ENCODE measurements at places on chromosomes 5 and 9.

DNA sequence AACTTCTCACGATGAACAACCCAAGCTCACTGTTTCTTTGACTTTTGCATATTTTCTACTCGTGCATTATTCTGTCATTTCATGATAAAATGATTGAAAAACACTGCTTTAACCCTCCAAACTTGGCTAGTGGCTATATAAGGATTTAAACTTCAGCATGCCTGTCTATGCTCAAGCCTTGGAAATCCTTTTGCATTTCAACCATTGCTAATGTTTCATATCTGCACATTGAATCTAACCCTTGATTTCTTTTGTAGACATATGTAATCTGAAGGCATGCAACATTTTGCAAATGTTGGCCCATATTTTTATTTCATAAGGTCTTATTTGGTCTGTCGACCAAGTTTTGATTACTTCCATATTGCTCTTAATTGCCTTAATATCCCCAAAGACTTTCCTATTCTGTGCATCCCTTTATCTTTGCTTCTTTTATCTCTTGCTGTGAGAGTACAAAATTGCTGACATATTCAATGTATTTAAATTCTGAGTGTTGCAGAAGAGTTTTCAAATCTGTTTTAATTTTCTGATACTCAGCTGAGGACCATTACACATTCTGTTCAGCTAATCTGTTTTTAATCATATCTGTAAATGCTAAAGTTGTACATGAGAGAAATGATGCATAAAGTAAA, 403.7 kb upstream of the ZNF608 start:
- no peak for DNase-seq

- DNase-seq, result no peak
Observed at GRCh38 chr5:154751854-154752253, 3.3 kb upstream of the LARP1 start.

DNA sequence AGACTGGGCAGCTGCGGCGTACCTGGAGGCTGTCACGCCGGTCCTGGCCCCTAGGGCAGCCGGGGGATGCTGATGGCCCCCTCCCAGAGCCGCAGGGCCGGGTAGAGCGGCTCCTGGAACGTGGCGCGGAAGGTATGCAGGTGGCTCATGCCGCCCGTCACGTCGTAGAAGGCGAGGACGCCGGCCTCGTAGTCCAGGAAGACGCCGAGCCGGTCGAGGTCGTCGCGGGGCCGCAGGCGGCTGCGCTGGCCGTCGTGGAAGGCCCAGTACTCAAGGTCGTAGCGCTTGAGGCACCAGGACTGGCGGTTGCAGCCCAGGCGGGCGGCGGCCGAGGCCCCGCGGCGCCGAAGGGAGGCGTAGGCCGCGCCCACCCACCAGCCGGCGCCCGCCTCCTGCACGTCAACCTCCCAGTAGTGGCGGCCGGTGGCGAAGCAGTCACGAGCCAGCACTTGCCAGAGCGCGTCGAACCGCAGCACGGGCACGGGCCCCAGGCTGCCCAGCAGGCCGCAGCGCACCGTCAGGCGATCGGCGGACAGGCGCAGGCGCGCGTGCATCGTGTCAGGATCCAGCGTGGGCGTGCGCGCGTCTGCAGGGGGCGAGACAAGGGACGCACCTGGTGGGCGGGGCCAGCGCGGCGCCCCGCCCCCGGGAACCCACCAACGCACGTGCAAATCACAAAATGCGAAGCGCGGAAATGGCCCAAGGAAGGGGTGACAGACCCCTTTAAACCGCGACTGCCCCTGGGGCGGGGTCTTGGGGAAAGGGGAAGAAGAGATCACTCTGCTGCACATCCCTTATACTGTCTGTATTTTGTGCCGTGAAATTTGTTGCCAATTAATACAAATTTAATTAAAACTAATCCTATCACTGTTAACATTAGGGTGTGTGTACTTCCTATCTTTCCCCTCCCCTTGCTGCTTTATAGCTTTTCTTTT, 31.2 kb downstream of the NANS start:
- DNase-seq, result no peak

DNA sequence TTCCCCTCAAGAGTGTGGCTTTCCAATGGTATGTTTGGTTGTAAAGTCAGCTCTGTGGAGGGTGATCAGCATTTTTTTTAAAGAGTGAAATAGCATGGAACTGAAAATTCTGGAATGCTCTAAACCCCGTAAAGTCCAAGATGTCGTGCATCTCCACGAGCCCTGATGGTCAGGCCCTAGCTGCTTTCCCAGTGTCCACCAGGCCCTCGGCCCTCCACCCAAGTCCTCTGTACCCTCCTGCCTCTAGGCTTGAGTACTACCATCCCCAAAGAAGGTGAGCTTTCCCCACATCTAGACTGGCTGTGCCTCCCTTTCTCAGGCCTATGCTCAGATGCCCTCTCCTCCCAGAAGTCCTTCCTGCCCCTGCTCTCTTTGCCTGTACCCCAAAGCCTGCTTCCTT, 280.3 kb downstream of the GADD45G start:
- no peak for DNase-seq

GRCh38 chr9:34687276-34688030, 3.6 kb downstream of the CCL19 start:
- DNase-seq, result no peak

DNA sequence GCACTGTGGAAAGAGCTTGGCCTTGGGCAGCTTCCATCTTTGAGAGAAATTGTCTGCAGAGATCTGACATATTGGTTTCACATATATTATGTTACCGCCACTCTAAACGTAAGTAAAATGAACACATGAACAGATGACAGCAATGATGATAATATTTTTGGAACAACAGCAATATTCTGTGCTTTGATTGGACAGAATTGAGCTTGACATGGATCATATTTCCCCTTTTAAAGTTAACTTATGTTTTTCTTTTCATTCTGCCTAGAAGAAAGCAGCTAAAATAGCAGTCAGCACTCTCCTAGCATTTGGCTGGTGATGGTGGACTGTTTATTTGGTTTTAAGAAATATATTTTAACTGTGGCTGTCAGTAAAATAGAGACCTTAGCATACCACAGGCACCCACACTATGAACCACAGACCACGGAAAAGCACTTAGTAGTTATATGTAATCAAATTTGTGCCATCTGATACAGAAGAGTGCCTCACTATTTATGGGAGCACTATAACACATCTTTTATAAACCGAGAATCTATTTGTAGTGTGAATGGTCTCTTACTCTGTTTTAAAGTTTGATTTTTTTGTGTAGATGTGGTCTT, 1.8 kb upstream of the CFAP95 start:
- no peak for DNase-seq

DNA sequence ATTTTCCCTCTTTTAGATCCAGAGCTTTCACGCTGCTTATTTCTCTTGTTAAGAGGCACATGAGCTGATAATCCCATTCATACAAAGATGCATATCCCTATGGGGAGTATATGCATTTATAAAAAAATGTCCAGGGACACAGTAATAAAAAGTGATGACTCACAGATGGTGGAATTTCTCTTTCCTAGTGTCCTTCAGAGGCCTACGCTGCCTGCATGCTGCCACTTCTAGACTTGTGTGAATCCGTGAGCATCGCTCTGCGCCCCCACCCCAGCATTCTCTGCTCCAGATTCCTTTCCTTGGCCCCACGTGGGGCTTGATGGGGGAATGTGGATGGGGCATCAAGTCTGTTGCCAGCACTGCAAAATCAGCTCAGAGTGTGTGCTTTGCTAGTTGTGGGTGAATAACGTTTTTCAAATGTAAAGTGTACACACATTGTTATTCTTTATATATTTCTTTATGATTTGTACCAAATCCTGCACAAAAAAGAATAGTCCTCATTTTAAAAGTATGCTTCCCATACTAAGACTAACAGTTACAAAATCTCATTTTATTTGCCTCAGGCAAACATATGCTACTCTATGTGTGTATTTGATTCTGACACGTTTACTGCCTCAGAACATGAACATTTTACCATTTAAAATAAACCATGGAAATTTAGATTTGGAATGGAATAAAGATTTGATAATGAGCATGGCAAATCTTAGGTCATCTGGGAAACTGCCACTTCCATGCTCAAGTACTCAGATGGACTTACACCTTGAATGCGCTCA, 22.4 kb upstream of the RASGRF2 start:
- DNase-seq, result no peak

DNA sequence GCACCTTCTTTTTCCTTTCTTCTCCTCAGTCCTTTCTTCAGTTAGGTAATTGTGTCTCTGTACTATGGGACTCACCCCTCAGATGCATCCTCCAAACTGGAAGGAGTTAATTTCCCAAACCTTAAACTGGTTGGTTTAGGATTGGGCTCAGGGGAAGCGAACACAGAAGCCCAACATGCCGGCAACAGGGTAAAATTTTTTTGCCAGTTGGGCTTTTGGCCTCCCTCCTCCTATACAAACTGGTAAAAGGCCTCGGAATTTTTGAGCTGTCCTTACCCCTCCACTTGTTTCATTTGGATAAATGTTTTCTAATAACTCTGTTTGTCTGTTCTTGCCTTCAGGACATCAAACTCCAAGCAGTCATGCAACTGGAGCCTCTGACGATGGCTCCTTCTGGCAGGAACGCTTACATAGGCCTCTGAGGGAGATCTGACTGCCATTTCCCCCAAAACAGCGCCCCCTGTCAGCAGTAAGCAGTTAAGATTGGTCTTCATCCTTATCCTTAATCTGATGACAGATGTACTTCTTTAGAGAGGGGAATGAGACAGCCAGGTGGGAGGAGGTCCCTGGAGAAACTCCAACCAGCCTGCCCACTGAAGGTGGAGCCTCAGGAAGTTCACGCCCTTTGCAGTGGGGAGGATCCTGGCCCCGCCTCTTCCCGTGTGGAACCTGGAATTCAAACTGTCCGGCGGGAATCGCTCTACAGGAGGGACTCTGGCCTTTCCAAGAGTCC, 57.8 kb upstream of the SPINK5 start:
- no peak for DNase-seq

DNA sequence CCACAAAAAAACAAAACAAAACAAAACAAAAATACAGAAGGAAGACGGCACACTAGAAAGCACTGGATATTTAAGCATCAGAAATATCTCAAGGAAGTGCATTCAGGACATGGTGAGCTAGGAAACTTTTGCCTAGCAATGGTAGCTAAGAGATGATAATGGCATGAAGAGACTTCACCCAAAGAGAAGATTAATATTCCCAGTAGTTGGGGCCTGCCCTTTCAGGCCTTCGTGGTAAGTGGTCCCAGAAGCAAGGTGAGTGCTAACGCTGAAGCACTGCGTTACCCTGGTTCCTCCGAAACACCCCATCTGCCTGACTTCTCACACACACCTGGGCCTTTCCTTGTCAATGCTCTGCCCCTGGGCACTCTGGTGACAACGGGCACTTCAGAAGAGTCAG, 585.2 kb downstream of the RAB3C start:
- DNase-seq, result no peak

DNA sequence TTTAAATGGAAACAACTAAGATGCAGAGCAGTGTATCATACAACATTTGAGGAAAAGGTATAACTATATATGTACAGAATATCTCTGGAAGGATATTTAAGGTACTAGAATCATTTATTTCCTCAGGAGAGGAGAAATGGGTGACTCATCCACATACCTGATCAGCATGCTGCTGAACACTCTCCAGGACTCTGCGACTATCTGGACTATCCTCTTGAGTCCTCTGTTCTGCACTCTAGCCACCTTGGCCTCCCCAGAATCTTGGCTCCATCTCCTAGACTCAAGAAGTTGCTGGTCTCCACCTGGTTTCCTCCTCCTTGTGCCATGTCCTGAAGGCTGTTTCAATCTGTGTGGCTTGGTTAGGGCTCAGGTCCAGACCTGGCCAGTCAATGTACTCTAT, 8.8 kb upstream of the PRDM6 start:
- no peak for DNase-seq

GRCh38 chr5:142782976-142783530, 12.9 kb downstream of the ARHGAP26 start:
- no peak for DNase-seq

DNA sequence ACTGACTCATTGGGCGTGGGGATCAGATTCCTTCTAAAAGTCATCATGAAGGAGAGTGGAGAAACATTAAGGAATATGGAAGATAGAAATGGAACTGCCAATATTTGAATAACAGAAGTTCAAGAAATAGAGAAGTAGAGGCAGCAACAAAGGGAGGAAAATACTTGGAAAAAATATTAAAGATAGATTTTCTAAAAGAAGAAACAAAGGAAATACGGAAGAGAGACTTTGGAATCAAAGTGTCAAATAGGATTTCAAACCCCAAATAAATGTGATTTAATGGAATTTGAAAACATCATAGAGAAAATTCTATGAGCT, 605.1 kb upstream of the KLF4 start:
- DNase-seq, result no peak

- DNase-seq, result no peak
Observed at GRCh38 chr5:141904551-141904950, 19.1 kb upstream of the DELE1 start.

DNA sequence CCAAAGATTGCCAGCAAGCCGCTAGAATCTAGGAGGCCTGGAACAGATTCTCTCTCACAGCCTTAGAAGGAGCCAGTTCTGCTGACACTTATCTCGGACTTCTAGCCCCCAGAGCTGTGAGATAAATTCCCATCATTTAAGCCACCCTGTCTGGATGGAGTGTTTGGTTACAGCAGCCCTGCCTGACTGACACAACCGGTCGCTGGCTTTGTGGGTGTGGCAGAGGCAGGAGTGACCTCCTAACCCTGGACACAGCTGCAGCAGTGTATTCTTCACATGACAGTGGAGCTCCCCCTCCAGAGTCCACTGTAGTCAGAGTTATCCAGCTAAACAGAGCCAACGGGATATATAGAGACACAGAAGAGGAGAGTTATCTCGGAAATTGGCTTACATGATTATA, 21.2 kb upstream of the IL17B start:
- no peak for DNase-seq

GRCh38 chr5:109882546-109882945, 192.8 kb downstream of the MAN2A1 start:
- no peak for DNase-seq

DNA sequence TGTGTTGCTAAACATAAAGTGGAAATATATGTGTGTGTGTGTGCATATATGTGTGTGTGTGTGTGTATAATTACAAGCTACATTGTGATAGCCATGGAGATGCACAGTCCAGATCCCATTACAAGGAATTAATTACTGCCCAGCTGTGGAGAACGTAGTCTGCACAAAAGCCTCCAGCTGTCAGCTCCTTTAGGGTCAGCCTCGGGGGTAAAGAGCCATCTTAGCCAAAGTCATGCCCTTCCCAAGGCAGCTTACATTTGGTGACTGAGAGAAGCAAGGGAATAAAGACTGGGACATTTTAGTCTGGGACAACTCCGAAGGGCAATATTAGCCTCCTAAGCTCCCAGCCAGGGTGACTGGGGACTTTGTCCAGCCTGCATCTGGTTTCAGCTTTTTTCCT, 21.9 kb upstream of the FOCAD start:
- DNase-seq, result no peak

- DNase-seq, result peak; percentile 18
Observed at GRCh38 chr5:163504079-163504931, 1.1 kb upstream of the MAT2B start.

DNA sequence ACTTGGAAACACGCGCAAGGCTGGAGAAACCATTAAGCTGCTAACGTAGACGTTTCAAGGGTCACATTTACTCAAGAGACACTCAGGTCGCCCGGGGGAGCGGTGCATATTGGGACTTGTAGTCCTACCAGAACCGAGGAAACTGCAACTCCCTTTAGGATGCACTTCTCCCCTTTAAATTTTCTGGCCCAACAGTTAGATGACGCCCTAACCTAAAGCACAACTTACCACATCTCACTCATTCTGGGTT, 384 bp upstream of the DMXL1 start:
- no peak for DNase-seq

GRCh38 chr5:154679501-154679900, 75.7 kb upstream of the LARP1 start:
- no peak for DNase-seq

- DNase-seq, result no peak
Observed at GRCh38 chr5:62143268-62144229, 162.5 kb upstream of the KIF2A start.
